Cortex of kidney (tissue), 1 donor: ENCODE measurements at places on chromosomes 2 and 18.

GRCh38 chr2:47751856-47752414 is 31.0 kb upstream of the MSH6 start:
- no peak for DNase-seq

DNA sequence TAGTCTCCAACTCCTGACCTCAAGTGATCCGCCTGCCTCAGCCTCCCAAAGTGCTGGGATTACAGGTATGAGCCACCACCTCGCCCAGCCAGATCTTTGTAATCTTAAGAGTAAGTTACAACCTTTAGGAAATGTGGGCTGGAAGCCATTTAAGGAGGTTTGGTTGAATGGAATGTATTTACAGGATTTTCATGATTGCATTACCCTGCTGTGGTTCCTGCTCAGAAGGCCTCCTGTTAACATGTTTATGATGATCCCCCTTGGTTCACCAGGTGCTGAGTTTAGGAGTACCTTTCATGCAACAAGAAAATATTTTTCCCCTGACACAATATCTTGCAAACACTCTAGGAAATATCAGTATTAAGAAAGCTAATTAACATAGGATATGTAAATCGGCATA is 187.4 kb upstream of the SH3BP4 start:
- DNase-seq: no peak

- DNase-seq: no peak
Observed at GRCh38 chr2:232418466-232419244, 12.0 kb downstream of the ALPG start.

DNA sequence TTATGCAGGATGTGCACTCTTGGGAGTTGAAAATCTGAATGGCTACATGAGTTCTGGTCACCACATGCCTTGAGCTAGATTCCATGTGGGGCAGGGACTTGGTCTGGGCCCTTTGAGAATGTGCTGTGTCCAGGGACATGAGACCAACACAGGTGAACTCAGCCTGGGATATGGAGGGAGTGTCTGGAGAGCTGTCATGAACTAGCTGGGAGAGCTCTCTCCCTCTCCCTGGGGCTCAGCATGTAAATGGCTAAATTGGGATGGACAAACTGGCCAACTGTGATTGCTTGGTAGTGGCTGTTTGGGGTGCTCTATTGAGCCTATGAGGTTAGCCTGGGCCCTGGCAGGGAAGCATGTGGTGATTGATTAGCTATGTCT is 105.1 kb upstream of the HS6ST1 start:
- DNase-seq: no peak

- no peak for DNase-seq
Observed at GRCh38 chr2:236164925-236165841, 3.0 kb downstream of the GBX2 start.

DNA sequence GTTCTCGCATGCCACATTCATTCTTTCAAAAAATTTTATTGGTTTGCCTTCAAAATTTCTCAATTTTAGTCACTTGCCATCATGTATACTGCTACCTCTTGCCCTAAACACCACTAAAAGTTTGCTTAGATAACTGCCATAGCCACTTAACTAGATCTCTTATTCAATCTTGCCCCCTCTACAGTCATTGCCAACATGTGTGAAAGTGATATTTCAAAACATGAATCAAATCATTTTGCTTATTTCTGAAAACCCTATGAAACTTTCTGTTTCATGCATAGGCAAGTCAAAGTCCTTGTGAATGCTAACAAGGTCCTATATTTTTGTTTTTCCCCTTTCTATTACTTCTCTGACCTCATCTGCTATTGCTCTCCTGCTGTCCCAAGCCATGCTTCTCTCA is 397.1 kb downstream of the KCNJ3 start:
- DNase-seq: no peak

DNA sequence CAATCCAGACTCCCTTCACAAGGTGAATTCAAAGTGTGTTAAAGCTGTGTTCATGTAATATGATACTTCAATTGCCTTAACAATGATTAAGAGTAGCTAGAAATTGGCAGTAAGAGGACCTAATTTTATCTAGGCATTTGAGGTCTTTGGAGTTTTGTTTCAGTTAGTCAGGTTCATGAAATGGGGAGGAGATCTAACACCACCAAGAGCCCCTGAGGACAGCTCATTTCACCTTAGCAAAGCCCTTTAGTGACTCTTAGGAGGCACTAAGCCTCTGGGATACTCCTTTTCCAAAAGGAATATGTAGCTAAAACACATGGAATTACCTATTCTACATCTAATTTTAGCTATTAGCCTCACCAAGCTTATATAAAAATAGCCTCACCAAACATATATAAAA is 716.5 kb upstream of the RAB6C start:
- no peak for DNase-seq

DNA sequence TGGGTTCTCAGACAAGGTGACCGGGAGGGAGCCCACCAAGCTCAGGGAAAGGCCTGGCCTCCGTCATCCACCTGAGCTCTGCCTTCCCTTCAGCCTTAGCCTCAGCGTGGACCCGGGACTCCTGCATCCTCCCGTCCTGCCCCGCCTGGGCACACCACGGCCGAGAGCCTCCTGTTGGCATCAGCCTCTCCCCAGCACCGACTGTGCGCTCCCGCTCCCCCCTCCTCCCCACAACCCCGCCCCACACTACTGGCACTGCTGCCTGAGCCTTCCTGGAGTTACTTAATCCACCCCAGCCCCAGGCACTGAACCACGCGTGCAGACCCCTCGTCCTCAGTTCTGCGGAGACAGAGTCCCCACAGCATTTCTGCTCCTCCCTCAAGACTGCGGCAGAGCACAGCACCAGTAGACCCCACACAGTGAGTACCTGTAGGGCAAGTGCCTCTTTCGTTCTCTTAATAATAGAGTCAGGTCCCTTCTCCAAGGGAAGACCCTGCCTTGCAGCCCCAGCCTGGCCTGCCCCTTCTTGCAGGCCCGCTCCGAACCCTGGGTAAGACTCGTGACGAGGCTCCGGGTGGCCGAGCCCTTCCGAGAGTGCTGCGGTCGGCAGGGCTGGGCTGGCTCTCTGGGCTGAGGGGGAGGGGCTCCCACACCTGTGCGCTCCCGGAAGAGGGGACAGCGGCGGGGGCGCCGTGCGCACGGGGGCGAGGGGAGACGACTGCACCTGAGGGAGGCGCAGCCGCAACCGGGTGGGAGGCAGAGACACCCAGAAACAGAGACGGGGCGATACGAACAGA is at the start of gene AMER3:
AMER3 (plus strand) TSS at position 285 of the 797 bp plus-strand sequence. CDS start 6,533 bp downstream, outside the sequence.
- no peak for DNase-seq

DNA sequence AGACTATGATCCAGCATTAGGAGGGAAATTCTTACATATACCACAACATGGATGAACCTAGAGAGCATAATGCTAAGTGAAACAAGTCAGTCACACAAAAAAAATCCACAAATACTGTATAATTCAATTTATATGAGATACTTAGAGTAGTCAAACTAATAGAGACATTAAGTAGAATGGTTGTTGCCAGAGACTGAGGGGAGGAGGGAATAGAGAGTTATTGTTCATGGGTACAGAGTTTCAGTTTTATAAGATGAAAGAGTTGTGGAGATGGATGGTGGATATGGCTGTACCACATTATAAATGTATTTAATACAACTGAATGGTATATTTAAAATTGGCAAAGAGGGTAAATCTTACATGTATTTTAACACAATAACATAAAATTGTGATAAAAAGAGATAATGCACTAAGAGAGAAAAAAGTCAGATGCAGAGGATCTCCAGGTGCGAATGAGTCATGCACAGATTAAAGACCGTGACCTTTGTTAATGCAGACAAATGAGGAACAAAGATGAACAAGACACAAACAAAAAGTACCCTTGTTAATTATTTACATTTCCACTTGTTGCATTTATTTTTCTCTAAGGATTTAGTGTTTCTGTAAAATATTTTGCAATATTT is 541.7 kb upstream of the MEX3C start:
- no peak for DNase-seq

DNA sequence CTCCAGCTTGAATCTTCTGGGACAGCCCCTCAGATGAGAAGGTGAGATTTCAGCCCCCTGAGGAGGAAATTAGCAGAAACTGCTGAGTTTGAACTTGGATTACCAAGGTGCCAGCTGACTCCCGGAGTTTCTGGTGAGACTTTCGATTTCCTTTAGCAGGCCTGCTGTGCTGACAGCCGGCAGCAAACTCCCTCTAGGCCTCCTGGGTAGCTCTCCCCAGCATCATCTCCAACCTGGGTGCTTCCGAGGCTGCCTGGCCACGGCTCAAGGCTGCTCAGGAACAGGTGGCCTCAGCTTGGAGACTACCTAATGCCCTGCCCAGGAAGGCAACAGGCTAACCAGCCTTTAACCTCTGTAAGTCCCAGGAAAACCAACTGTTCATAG is 16.5 kb downstream of the SDC1 start:
- no peak for DNase-seq

GRCh38 chr18:79515944-79516351 is 120.2 kb downstream of the NFATC1 start:
- DNase-seq: no peak

DNA sequence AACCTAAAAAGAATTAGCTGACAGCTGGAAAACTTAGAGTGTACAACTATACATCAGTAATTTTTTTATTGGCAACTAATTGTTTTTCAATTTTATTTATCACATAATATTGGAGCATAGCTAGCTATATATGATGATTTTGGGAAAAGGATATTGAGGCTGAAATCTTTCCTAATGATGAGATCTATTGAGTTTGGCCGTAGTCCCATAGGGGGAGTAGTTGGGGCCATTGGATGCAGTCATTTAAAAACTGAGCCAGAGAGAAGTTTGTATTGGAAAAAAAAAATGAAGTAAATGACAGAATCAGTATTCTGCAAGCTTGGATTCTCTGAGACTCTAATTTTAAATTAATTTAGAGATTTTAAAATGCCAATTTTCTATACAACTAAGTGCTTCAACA is 179.8 kb downstream of the LTBP1 start:
- no peak for DNase-seq

GRCh38 chr2:45268631-45269030 is 259.4 kb upstream of the SIX2 start:
- DNase-seq: no peak

DNA sequence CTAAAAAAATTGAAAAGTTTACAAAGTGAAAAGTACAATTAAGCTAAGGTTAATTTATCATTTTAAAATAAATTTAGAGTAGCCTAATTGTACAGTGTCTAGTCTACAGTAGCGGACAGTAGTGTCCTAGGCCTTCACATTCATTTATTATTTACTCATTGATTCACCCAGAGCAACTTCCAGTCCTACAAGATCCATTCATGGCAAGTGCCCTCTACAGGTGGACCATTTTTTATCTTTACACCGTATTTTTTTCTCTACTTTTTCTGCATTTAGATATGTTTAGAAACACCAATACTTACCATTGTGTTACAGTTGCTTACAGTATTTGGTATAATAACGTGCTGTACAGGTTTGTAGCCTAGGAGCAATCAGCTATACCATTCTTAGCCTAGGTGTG is 84.1 kb downstream of the TSN start:
- DNase-seq: no peak

GRCh38 chr2:27752551-27753237 is 18.8 kb upstream of the MRPL33 start:
- no peak for DNase-seq

GRCh38 chr2:199465988-199466691 is 8.4 kb upstream of the SATB2 start:
- no peak for DNase-seq
